ENCODE measurements at places on chromosomes 2 and 18.

GRCh38 chr2:190718652-190719526 is 70.0 kb downstream of the NAB1 start:
- DNase-seq = peak; percentile 72

DNA sequence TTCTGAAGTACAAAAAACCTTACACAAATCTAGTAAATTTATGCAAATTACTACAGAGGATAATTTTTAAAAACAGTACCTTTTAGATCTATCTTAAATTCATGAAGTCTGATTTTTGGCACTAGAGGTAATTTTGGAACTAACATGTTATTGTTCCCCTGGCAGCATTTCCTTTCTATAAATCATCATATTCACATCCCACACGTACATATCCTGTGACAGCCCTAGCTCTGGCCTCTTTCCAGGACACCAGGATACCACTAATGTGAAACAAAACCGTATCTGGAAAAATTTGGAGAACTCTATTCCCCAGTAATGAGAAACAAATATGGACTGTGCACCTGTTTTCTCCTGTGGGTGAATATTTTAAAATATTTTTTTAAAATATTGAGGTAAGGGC is 14.0 kb upstream of the BIRC6 start:
- DNase-seq = peak; percentile 52

DNA sequence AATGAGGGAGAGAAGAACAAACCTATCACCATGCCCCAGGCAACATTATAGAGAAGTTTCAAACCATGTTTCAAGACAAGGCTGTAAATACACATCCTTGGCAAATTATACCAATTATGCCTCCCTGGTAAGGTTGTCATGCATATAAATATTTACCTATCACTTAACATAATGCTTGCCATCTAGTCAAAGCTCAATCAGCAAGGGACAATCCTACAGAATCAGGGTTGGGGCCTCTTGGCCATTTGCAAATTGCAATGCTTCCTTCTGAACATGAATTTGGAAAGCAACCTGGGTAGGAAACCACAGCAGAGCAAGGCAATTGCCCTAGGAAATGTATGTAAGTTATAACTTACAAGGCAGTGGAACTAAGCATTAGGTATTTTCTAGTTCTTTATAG is 907.2 kb upstream of the CDH2 start:
- no peak for DNase-seq

- no peak for DNase-seq
Measured at GRCh38 chr2:74168739-74169138, 9.9 kb downstream of the MOB1A start.

DNA sequence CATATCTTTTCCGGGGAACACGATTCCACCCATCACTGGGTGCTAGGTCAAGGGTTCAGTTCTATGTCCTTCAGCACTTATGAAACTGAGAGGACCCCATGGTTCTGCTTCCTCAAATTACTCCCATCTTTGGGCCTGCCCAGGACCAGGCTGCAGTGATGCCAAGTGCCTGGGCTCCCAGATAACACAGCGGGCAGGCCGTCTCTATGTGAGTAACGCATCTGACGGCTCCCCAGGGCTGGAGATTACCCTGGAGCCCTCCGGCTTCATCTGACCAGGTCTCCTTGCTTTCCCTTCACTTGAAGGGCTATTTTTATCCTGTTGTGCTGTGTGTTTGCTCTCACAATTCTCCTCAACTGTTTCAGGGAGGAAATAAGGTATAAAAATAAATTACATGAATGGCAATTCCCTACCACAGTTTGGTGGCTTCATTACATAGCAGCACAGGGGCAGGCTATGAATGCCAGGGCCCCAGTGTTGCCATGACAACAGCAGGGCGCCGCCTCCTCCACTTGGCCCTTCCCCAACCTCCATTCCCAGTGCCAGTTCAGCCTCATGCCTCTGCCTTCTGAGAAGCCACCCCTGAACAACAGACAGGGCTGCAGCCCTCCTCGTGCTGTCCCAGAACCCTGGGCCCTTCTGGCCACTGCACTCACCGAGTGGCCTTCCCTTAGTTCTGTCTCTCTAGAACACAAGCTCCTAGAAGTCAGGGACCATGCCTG is 25.4 kb upstream of the TMEM131 start:
- no peak for DNase-seq

- DNase-seq = no peak
Measured at GRCh38 chr2:161113693-161114575, 46.3 kb upstream of the TANK start.

DNA sequence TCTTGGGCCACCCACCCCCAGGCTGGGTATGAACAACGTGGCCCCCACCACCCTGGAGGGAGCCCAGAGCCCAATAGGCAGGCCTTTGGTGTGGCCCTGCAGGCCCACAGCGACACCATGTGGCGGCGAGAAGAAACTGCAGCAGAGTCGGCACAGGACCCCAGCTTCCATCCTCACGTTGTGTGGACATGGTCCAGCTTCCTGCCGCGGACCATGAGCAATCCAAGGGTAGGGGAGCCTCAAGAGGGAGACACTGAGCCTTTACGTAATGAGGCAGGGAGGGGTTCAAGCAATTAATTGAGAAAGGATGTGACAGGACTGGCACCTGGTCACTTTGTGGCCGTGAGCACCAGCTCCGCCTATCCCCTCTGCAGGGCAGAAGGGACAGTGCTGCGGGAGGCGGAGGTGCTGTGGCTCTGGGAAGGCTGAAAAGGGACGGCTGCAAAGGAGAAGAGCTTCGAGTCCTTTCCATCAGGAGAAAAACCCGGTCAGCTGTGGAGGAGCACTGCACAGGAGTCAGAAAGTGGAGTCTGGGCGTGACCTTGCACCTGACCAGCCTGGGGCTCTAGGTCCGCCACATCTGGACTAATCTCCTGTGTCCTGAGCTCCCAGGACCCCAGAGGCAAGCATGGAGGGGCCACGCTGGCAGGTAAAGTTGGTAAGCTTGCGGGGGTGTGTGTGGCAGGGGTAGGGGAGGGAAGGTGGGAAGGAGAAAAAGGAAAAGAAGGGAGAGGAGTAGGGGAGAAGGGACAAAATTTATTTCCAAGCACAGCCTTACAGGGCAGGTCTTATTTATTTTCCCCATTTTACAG is 44.9 kb downstream of the TMEM37 start:
- DNase-seq = peak; percentile 55

GRCh38 chr2:11955314-11955713 is 208.9 kb downstream of the LPIN1 start:
- DNase-seq = no peak

DNA sequence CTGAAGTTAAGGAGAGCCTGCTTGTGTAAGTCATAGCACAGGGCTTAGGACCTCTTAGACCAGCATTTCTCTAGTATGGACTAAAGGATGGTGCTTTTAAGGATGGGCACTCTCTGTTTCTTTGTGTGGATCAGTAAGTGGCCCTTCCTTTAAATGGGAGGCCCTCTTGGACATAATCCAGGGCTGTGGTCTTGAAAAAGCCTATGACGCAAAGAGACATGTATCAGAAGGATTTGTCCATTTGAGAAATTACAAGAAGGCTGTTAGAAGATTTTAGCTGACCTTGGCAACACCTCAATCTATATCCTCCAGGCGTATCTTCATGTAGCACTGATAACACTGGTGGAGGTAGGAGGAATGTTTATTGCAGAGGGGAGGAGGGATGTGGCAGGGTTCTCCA is 79.2 kb downstream of the PRPF40A start:
- no peak for DNase-seq

- no peak for DNase-seq
Measured at GRCh38 chr2:633371-633770, 43.8 kb downstream of the TMEM18 start.

DNA sequence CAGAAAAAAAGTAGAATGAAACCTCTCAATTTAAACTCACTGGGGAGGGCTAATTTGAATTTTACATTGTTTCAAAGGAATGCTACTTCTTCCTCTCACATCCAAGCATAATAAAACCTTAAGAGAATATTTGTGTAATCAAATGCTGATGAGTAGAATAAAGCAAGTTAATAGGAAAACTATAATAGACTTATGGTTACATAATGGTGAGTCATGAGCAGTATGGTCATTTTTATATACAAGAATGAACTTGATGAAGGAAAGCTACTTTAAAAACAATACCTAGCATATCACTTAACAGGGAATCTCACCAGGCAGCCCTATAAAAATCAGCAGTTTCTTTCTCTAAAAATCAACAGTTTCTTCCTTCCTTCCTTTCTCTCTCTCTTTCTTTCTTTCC is 80.3 kb downstream of the VSNL1 start:
- DNase-seq = peak; percentile 68

DNA sequence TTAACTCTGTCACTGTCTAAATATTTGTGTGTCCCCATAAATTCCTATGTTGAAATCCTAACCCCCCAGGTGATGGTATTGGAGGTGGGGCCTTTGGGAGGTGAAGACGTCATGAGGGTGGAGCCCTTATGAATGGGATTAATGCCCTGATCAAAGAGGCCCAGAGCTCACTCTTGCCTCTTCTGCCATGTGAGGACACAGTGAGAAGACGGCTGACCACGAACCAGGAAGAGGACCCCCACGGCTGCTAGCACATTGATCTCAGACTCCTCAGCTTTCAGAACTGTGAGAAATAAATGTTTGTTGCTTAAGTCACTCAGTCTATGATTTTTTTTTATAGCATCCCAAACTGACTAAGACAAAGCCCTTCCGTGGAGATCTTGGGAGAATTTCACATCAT is 71.2 kb downstream of the BCL2L11 start:
- DNase-seq = no peak

- DNase-seq = no peak
Measured at GRCh38 chr2:96209729-96210085, 1.1 kb upstream of the STARD7 start.

- DNase-seq = peak; percentile 47
Measured at GRCh38 chr2:75540994-75541393, 19.7 kb downstream of the EVA1A start.

GRCh38 chr18:77131100-77131651 is 1.4 kb downstream of the MBP start:
- no peak for DNase-seq

GRCh38 chr18:70422391-70422965 is 133.6 kb downstream of the SOCS6 start:
- no peak for DNase-seq

- no peak for DNase-seq
Measured at GRCh38 chr2:37205689-37206341, 9.5 kb downstream of the CEBPZOS start.

GRCh38 chr2:186599186-186599778 is 9.4 kb downstream of the ITGAV start:
- DNase-seq = no peak

DNA sequence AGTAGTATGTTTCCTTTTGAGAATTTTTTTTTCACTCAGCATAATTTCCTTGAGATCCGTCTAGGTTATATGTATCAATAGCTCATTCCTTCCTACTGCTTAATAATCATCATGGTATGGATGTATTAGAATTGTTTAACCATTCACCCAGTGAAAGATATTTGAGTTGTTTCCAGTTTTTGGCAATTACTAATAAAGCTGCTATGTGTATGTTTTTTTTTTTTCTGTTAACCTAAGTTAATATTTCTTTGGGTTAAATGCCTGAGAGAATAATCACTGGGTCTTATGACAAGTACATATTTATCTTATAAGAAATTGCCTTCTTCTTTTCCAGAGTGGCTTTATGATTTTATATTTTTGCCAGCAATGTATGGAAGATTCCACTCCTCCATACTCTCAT is 96.4 kb upstream of the ST6GAL2 start:
- peak; percentile 93 for DNase-seq

GRCh38 chr2:16622399-16622968 is 43.1 kb downstream of the CYRIA start:
- DNase-seq = no peak

DNA sequence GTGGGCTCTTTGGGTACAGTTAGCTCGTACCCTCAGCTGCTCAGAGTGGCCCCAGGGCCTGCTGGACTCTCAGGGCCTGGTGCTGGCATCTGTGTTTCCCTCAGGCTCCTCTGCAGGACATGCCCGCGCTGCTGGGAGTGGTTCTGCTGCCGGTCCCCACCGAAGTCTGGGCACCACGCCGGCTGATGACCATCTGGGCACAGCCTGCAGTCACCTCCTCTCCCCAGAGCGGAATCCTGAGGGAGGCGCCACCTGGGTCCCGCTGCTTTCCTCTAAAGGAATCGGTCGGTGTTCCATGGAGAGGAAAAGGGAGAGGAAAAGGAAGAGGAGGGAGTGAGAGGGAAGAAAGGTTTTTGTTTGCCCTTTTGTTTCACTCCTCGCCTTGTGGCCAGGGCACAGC is 43.6 kb downstream of the MC2R start:
- no peak for DNase-seq
